ENCODE measurements at places on chromosomes 12 and 14.

- peak; percentile 1 for DNase-seq
These were observed 101.2 kb downstream of the NELL2 start for GRCh38 chr12:44774815-44775411.

GRCh38 chr12:68400226-68400829 is 68.2 kb upstream of the MDM1 start:
- peak; percentile 49 for DNase-seq

DNA sequence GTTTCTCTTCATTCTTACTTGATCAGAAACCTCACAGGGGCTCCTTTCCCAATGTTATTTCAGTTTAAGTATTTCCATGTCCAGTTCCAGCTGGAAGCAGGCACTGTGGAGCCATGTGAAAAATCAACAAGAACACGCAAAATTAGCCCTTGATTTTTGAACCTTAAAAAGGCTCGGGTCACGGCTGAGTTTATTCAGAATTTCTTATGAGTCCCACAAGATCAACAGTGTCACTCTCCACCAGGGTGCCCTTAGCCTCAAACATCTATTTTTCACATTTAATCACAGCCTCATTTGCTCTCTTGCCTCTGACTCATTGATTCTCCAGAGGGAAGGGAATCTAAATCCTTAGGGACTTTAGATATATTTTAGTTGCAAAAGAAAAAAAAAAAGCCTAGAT is 157.7 kb upstream of the AVPR1A start:
- DNase-seq = no peak

DNA sequence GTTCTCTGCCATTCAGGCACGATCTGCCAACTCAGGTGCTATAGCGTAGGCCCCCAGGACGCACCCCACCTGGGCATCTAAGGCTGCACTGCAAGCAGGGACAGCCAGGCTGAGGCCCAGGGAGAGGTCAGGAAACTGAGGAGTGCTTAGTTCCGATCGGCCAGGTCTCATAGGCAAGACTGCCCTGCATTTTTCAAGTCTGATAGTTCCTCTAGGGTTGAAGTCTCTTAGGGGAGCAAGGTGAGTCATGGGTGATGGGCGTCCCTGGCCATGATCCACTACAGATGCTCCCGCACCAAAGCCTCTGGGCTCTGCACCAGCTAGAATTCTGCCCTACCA is 13.2 kb downstream of the NOPCHAP1 start:
- DNase-seq = no peak

DNA sequence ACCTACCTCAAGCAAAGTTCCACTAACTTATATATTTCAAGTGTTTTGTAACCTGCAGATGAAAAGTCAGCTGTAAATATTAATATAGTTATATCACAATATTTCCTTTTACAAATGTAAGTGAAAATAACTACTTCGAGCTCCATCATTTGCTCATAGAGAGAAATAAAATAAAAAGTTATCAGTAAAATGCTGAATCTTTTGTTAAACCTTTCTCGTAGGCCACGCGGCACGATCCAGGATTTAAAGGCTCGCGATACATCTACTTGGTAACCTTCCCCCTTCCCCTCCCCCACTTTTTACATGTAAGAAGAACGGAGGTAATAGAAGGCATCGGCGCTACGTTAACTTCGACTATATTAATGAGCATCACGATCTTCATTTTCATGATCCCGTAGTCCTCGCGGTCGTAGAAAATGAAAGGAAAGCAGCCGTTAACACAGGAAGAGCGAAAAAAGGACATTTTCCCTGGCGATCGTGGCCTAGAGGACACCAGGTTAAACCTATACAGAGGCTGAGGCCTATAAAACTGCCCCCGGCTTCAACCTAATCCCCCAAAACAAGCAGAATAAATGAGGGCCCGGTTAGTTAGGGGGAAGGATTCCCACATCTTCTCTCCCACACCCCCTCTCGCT is 508 bp downstream of the HNRNPC start:
- no peak for DNase-seq

GRCh38 chr12:3603576-3603975 is 112.6 kb downstream of the PRMT8 start:
- DNase-seq = no peak

DNA sequence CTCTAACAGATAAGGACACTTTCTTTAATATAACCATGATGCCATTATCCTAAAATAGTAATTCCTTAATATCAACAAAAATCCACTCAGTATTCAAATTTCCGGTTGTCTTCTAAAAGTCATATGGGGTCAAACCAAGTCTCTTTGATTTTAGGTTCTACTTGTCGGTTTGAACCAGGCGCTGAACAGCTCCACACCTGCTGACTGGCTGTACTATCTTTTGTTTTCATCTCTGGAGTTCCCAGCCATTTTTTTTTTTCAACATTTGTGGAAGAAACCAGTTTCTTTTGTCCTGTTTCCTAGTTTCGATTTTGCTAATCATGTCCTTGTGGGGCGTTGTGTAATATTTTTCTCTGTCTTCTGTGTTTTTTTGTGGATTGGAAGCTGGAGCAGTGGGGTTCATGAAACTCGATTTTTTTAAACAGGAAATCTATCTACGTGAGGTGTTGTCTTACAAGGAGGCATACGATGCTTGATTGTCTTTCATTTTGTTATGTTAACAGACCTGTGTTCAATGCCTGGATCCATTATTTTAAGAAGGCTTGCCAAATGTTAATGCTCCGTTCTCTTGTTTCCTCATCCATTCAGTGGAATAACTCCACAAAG is 50.2 kb downstream of the FZD10 start:
- DNase-seq = no peak

DNA sequence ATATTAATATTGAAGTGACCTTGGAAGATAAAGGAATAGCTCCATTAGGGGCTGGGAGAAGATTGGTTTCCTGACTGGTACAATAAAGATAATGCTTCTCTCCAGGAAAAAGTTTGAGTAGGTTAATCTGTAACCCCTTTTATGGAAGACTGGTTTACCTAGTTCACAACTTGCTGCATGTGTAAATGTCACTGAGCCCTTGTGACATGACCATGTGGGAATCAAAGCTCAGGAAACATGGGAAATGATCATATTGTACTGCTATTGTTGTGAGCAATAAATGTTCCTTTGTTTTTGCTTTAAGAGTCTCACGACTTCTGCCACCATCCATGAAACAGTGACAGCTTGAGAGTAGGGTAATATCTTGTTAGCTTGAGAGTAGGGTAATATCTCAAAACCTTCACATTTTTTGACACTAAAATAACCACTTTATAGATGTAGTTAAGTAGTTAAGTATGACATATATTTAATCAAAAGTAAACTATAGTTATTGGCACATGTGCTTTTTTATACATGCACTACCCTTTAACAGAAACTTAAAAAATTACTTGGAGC is 1338.6 kb downstream of the FSCB start:
- no peak for DNase-seq

GRCh38 chr12:29943683-29944082 is 159.9 kb upstream of the TMTC1 start:
- no peak for DNase-seq

DNA sequence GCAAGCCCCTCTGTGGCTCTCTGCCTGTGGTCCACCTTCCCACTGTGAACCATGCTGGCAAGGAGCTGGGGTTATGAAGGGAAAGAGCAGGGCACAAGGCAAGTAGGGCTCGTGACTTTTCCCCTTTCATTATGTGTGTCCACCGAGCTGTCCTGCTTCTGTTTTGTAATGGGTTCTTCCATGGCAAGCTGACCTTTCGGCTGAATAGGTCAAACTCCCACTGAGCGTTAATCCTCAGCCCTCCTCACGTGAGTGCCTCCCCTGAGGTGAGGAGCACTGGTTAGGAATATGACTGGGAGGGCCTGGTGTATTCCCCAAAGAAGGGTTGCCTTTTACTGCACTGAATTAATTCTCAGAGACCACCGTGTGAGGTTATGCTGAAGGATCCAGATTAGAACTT is 424.3 kb downstream of the NPAS3 start:
- DNase-seq = no peak

DNA sequence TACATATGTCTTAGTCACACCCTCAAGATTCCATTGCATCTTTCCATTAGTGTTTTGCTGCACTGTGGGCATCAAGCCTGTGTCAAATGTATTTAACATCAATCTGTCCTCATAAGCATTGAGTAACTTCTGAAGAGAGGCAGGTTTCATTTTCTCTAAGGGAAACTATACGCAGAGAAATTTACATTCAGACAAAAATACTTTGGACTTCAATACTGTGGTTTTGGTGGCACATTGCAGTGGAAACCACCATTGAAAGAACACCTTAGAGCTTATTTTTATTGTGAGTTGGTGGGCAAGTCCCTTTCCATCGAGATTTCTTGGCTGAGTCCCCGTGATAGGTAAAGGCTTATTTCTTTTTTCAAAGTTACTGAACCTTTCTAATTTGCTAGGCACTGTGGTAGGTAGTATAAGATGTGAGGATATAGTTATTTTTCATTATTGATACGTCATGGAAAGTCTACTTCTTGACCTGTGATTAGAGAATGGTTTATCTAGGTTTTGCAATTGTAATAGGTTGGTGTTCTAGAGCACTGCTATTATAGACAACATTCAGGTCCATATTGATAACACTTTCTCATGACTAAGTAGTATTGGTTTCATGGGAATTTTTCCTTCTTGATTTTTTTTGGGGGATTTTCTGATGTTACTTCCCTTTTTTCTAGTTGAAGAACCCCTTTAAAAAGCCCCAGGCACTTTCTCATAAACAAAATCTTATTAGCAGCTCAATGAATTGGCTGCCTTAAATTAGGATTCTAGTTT is 81.9 kb downstream of the CFAP54 start:
- no peak for DNase-seq

GRCh38 chr12:115833704-115834103 is 443.8 kb downstream of the MED13L start:
- no peak for DNase-seq

- DNase-seq = no peak
These were observed 670 bp upstream of the PSMA3 start for GRCh38 chr14:58243790-58244555.

GRCh38 chr12:23816394-23816851 is 133.0 kb downstream of the SOX5 start:
- DNase-seq = no peak

GRCh38 chr14:65686761-65687160 is 274.2 kb downstream of the FUT8 start:
- no peak for DNase-seq

GRCh38 chr14:94157197-94157596 is 16.9 kb upstream of the PPP4R4 start:
- DNase-seq = no peak

DNA sequence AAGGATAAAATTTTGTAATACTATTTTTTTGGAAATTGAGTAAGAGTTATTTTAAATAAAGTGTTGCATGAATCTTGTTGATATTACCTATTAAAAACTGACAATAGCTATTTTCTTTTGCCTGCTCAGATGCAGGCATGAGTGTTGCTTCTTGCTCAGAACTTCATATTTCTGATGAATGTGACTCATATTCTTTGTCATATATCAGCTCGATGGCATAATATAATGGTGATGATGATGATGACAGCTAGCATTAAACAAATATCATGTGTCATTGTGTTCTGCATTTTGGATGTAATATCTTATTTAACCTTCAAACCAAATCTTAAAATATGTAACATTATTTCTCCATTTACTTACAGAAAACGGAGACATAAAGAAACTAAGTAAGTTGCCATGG is 605.5 kb upstream of the FOXG1 start:
- DNase-seq = no peak

GRCh38 chr12:69189378-69189978 is 49.9 kb upstream of the CPSF6 start:
- no peak for DNase-seq

GRCh38 chr12:47039756-47040155 is 39.7 kb upstream of the PCED1B start:
- no peak for DNase-seq

DNA sequence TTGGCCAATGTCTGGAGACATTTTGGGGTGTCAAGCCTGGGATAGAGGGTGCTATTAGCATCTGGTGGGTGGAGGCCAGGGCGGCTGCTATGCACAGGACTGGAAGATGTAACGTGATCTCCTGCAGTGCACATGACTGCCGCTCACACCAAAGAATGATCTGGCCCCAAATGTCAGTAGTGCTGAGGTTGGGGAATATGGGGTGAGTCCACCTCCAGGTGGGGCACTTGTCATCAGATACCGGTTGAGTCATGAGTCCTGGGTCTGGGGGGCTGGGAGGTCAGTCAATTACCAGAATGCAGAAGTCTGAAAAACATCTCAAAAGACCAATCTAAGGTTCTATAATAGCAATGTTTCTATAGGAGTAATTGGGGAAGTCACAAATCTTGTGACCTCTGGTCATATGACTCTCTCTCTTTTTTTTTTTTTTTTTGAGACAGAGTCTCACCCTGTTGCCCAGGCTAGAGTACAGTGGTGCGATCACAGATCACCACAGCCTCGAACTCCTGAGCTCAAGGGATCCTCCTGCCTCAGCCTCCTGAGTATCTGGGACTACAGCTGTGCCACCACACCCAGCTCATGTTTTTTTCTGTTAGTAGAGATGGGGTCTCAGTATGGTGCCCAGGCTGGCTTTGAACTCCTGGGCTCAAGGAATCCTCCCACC is 6.0 kb upstream of the SDSL start:
- DNase-seq = no peak

DNA sequence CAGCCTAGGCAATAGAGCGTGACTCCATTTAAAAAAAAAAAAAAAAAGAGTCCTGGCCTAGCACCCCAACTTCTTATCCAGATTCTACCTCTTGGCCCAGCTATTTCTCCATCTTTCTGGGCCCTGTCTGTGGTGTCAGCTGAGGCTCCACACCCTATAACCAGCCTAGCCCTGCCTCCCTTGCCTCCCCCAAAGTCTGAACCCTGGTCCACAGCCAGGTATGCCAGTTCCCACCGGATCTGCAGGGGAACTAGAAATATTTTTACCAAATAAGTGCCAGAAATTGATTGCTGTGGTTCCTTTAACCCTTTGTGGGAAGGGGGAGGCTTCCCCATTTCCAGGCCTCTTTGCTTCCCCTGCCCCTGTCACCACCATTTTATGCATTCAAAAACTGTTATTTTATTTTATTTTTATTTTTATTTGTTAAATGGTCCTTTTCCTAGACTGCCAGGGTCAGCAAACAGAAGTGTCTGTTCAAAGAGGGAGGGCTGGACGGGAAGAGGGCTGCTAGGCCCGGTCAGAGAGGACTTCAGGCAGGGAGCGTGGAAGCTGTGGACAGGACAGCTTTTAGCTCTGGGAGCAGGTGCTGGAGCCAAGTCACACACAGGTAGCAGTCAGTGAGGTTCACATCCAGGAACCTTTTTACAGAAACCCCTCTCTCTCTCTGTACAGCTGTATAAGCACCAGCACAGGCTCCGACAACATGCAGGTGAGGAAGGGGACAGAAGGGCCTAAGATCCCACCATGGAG is 23.2 kb downstream of the TTC9 start:
- DNase-seq = no peak

GRCh38 chr14:89616425-89616824 is 199.4 kb upstream of the FOXN3 start:
- no peak for DNase-seq

DNA sequence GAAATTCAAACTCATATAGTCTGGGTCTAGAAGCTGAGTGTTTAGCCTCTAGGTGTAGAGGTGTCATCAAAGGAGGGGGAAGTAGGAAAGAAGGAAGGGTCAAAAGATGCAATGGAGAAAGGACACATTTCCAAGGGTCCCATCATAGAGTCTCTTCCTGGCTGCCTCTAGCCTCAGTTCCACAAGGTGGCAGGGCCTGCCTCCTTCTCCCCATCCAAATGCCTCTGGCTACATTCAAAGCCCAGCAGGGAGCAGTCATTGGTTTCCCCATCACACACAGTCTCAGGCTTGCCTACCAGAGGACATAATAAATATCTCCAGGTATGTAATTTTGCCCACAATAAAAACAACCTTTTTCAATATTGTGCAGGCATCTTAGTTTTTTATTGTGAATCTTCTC is 2.1 kb upstream of the CCT2 start:
- DNase-seq = no peak
